Esophagus muscularis mucosa (tissue), 4 donors: ENCODE measurements at places on chromosomes 12 and 14. TPM values are rescaled to one million over a fixed set of nuclear protein-coding genes. Genes with fewer than 3 reads are reported as not detected.

DNA sequence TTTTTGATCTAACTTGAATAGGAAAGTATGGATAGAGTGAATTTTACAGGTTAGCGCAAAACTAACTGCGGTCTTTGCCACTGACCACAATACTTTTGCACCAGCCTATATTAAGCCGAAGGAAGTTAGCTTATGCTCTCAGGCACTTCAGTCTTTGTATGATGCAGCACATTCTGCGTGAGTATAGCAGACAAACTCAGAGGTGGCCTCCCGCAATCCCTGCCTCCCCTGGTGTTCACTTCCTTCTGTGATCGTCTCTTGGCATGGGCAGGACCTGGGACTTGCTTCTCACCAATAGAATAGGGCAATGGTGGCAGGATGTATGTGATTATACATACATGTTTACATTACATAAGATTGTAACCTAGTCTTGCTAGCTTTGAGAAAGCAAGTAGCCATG is 10.3 kb upstream of the SLC6A13 start:
- DNase-seq: no peak

GRCh38 chr12:129564768-129565167 is 339.1 kb downstream of the TMEM132D start:
- no peak for DNase-seq

Gene FBRSL1
- total RNA-seq: 22.5 TPM

- no peak for DNase-seq
Measured at GRCh38 chr14:76672123-76672522, 89.1 kb upstream of the VASH1 start.

- DNase-seq: no peak
Measured at GRCh38 chr14:23062002-23062401, 4.7 kb upstream of the CDH24 start.

- no peak for DNase-seq
Measured at GRCh38 chr12:73589220-73589619, 948.4 kb upstream of the ATXN7L3B start.

GRCh38 chr12:6765048-6765633 is 1.0 kb upstream of the PTMS start:
- DNase-seq: no peak

Gene HCAR3
- total RNA-seq: 0.50 TPM

DNA sequence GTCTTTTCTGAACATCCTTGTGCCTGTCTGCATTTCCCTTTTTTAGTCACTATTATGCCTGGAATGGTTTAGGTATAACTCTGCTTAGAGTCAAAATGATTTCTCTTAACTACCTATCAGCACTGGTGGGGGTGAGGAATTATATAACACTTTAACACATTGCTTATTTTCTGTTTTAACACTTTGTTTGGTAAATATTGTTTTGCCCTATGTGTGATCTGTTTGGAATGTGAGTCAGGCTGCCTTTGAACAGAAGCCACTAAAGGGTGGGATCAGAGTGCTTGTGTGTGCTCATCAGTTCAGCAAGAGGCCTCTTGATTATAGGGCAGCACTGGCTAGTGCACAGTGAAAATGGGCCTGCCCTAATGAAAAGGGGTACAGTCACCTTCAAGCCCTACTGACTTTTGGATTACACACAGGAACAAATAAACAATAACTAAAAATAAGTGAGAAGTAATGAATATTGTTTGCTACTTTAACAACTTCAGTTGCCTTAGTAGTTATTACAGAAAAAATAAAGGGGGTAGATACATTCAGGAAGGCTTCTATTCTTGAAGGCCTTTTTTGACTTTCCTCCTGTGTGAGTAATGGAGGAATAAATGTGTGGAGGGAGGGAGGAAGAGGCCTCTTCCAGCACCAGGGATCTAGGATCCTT is 23.2 kb downstream of the NGDN start:
- DNase-seq: no peak

Gene OR6C2
- not detected for total RNA-seq

GRCh38 chr14:61695695-61696527 is 598 bp downstream of the HIF1A start:
- DNase-seq: peak; percentile 92

DNA sequence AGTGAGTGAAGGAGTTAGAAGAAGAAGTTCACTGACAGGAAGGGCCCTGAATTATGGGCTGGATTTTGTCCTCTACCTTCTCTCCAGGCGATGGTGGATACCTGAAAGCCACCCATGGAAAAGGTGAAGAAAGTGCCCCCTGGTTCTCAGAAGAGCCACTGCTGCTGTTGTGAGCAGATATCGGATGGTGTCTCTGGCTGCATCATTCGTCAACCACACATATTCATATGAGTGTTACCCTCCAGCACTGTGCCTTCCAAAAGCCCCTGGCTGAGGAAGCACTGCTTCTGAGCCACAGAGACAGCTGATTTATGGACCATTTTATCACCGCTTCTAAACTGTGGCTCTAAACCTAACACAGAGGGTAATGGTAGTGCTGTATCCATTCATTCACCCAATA is 2.0 kb upstream of the ACTN1 start:
- DNase-seq: no peak

DNA sequence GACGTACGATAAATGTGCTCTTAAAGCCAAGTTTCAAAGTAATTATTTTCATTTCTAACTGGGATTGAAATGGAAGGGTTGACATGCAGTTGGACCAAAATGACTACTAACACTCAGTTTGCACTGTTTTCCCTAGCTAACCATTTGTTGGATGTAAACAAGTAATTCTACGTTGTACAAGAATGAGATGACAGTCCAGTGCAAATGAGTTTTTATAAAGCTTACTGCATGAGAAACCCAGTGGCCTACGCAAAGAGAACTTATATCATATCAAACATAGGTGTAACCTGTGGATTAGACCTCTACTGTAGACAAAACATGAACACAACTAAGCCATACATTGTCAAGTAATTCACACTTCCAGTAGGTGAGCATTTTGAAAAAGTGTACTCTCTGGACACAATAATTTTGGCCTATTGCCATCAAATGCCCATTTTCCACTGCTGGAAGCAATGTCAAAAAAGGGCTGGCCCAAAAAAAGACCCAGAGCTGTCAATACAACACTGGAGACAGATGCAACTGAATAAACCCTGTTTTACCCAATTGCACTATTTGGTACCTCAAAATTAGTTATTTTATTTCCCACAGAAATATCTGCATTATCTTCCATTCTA is 12.8 kb downstream of the SLC38A2 start:
- no peak for DNase-seq

DNA sequence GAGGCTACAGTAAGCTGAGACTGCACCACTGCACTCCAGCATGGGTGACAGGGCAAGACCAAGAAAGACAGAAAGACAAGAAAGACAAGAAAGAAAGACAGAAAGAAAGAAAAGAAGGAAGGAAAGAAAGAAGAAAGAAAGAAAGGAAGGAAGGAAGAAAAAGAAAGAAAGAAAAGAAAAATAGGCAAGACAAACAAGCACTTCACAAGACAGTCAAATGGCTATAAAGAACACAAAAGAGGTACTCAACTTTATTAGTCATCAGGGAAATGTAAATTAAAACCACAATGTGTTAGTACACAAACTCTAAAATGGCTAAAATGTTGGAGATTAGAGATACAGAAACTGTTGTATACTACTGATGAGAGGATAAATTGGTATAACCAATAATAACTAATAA is 6.6 kb downstream of the ATXN3 start:
- no peak for DNase-seq

DNA sequence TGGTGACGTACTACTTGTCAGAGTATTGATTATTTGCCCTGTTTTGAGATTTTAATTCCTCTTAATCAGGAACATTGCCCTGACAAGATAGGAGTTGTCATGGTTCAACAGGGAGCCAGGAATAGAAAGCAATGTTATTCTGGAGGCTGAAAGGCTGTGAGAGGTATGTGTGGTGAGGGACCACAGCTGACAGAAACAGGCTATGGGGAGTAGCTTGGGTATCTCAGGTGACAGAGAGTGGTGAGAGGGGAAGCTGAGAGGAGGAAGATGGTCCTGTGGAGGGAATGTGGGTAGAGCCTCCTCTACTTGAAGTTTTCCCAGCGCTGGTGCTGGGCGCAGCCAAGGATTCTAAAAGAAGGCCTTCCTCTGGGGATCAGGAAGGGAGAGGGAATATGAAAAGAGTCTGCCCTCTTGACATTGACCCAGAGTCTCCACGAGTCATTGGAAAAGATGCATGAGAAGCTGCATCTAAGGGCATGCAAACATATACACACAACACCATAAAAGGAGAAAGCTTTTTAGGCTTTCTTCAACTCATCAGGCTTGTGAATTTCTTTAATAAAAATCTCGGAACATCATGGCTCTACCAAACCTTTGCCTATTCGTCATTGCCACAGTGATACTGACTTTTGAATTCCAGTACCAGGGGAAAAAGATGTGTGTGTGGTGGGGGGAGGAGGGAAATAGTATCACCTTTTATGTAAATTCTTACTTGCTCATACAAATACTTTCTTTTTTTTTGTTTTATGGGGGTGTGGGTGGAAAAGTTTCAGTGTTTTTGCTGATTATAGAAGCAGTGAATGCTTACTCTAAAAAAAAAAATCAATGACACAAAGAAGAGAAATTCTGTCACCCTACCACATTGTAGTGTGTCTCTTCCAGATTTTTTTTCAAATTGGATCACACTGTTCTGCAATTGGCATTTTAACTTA is 39.9 kb upstream of the DHRS7 start:
- no peak for DNase-seq

DNA sequence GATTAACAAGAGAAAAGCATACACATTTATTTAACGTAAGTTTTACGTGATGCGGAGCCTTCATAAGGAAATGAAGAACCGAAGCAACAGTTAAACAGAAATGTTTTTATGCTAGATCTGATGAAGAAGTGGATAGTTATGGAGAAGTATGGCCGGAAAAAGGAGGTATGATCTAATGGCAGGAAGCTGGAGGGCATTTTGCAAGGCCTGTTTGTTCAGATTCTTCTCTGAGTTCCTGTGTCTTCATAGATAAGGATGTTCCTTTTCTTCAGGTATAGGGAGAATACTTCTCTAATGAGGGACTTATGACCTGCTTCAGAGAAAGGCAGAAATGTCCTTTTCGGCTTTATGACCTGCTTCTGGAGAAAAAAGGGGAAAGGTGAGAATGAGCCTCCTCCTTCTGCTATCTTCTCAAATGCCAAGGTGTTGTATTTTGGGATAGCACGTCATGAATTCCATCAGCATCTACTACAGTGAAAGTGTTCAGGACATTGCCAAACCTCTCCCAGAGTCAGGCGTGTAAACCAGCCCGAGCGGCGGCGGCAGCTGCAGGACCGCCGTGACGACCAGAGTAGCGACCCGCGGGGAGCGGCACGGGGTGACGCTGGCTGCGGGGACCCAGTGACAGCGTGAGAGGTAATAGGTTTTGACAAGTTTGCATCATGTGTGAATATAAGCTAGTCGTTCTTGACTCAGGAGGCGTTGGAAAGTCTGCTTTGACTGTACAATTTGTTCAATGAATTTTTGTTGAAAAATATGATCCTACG is 33.7 kb upstream of the SGPP1 start:
- no peak for DNase-seq

Gene TBX3
- 10.4 TPM for total RNA-seq

DNA sequence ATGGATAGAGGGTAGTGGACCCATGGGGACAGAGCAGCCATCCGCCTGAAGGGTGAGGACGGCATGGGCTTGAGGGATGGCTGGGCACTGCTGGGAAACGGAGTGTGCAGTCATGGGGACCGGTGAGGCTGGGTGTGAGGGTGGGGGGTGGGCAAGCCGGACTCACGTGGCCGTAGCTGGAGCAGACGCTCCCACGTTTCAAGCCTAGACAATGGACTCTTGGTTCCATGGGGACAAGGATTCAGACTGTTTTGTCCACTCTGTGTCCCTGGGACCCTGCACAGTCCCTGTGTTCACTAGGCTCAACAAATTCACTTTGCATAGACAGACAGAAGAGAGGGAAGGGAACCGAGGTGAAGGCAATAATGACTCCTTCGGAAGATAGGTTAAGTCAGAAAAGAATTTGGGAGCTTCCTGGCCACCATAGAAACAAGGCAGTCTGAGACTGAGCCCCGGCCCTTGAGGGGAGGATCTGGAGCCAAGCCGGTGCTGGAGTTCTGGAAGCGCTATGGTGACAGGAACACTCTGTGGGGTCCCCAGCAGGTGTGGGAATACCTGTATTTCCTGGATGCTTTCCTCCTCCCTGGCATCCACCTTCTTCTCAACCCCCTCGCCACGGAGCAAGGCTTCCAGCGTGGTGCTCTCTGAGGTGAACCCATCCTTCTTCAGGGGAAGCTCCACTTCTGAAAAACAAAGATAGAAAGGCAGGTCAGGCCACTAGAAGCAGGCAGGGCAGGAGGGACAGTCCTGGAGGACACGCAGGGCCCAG is 162.5 kb downstream of the DPF3 start:
- no peak for DNase-seq
